Stimulated activated CD4-positive, alpha-beta T cell treated with anti-CD3 and anti-CD28 coated beads, Interleukin-15, amount 100 ng/mL, for 1 hour (primary cell): ENCODE measurements at places on chromosomes 2 and 18.

GRCh38 chr18:80147418-80148325 is 38.6 kb downstream of the ADNP2 start:
- peak; percentile 59 for DNase-seq

GRCh38 chr2:203352604-203353255 is 24.5 kb downstream of the ABI2 start:
- no peak for DNase-seq

DNA sequence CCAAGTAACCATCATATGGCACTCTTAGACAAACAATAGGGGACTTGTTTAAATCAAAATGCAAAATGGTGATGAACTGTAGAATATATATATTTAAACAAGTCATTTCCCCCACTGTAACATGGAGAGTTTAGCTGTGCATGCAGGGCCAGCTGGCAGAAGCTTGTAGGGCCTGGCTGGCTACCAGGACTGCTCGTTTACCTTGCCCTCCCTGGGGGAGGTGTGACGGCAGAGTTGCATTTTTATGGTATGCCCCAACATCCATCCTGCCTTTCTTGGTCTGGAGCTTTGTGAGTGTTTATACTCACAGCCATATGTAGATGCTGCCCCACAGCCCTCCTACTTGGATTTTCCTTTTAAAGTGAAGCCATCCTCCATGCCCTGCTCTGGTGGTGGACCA is 101.7 kb upstream of the ZFP36L2 start:
- no peak for DNase-seq

- no peak for DNase-seq
Measured at GRCh38 chr2:31987454-31988220, 23.2 kb downstream of the MEMO1 start.

GRCh38 chr18:25223211-25223610 is 128.8 kb downstream of the ZNF521 start:
- DNase-seq: no peak

GRCh38 chr18:76252880-76253279 is 242.2 kb downstream of the ZNF516 start:
- no peak for DNase-seq

DNA sequence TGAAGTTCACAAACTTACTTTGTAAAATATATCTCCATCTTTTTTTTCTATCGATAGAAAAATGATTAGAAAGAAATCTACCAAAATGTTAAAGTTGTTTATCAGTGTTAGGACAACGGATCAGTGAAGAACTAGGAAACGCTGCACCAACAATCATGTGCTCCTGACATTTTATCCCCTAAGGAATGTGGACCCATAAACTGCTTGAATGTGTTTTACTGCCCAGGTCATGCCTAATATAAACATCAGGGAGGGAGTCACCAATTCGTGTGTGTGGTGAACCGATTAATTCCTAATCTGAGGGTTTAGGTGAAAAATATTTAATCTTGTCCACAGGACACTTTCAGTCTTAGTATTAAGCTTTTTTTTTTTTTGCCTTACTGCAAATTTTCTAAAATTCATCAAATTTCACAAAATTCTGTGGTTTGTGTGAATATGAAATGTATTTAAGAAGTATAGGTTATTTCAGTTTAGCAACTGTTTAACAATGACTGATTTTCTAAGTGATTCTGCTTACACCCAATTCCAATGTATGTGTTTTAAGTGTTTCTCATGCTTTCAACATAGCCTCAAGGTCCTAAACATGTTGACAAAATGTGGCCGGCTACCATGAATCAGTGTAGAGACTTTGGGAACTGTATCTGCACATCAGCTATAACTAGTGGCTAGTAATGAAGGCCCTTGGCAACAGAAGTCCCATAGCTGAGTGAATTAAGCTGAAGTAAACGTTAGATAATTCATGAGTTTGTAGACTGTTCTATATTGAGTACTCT is 11.1 kb upstream of the KIDINS220 start:
- DNase-seq: no peak

GRCh38 chr18:11883153-11883552 is 25.0 kb downstream of the MPPE1 start:
- no peak for DNase-seq

GRCh38 chr2:80019571-80020460 is 284.7 kb downstream of the LRRTM1 start:
- DNase-seq: no peak

DNA sequence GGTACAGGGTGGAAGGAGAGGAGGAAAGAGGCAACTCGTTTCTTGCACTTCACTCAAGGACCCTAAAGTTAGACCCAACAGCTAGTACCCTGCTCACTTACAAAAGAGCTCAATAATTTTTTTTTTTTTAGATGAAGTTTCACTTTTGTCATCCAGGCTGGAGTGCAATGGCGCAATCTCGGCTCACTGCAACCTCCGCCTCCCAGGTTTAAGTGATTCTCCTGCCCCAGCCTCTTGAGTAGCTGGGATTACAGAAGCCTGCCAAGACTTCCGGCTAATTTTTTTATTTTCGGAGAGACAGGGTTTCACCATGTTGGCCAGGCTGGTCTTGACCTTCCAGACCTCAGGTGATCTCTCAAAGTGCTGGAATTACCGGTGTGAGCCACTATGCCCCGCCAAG is 4.1 kb downstream of the ASB3 start:
- no peak for DNase-seq

DNA sequence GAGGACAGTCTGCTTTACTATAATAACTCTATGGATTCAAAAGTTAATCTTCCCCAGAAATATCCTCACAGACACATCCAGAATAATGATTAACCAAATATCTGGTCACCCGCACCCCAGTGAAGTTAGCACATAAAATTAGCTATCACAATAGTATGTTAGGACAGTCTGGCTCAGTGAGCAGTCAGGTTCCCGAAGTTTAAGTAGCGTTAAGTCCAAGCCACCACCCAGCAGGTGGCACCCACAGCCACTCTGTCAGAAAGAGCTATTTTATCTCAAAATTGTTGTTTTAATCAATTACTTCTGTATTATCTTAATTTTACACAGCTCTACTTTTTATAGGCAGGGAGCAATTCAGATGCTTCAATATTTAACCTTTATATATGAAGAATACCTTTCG is 537.5 kb downstream of the MBD2 start:
- DNase-seq: no peak

DNA sequence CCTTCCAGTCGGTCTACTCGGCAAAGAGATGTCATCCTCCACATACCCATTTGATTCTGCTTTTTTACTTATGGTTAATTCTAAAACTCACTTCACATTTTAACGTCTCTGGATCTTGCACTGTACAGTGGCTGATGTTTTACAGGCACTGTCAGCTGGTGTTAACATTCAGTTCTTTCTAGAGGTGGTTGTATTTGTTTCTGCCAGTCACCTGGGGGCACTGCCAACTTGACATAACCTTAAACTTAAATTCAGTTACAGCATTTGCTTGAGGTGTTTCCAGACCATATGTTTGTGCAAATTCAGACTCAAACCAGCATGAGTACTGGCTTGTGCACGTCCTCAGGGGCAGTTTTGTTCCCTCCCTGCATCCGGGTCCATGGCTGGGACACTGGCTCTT is 5.3 kb upstream of the TMEM185B start:
- DNase-seq: no peak

GRCh38 chr2:196742685-196743084 is 56.8 kb downstream of the GTF3C3 start:
- no peak for DNase-seq

DNA sequence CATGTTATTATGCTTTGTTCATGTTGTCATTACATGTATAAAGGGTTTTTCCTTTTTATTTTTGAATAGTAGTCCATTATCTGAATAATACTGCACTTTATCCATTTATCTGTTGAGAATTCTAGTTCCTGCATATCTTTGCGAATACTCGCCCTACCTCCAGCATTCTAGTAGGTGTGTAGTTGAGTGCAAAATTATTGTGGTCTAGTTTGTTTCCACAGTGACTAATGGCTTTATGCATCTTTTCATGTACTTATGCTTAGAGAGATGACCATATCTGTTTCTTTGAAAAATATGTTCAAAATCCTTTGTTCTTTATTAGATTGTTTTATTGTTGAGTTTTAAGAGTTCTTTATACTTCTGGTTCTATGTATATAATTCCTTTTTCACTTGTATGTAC is 48.8 kb downstream of the EIF5B start:
- DNase-seq: no peak

- DNase-seq: no peak
Measured at GRCh38 chr2:71575966-71576365, 122.6 kb downstream of the DYSF start.

GRCh38 chr2:8489751-8490150 is 192.1 kb upstream of the ID2 start:
- DNase-seq: no peak
